GM13977 (cell line): ENCODE measurements at places on chromosomes 2 and 18.

GRCh38 chr2:241968417-241968816 is 98.9 kb downstream of the RTP5 start:
- DNase-seq: no peak

DNA sequence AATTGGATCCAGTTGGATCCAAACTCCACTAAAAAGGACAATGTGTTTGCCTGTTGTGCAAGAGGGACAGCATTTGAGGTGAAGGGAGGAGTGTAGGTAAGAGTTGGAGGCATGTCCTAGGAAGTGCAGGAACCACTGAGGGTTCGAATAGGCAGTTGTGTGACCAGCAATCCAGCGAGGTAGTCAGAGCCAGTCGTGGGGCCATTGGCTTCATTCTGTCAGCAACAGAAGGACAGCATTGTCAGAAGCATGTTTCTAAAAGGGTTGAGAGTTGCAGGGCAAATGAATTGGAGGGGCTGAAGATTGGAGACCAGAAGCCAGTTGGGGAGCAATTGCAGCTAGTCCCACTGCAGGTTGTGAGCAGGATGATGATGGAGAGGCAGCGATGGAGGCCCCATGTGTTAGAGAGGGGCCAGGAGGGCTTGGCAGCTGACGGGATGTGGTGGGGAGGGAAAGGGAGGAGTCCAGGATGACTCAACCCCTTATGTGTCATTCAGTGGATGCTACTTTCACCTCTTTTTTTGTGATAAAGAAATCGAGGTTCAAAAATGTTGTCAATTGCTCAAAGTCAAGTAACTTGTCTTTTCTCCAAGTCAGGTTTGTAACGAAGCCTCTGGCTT is 96.7 kb upstream of the SIX3 start:
- no peak for DNase-seq

- DNase-seq: peak; percentile 27
These were observed 871 bp upstream of the ALS2 start for GRCh38 chr2:201781557-201782051.

DNA sequence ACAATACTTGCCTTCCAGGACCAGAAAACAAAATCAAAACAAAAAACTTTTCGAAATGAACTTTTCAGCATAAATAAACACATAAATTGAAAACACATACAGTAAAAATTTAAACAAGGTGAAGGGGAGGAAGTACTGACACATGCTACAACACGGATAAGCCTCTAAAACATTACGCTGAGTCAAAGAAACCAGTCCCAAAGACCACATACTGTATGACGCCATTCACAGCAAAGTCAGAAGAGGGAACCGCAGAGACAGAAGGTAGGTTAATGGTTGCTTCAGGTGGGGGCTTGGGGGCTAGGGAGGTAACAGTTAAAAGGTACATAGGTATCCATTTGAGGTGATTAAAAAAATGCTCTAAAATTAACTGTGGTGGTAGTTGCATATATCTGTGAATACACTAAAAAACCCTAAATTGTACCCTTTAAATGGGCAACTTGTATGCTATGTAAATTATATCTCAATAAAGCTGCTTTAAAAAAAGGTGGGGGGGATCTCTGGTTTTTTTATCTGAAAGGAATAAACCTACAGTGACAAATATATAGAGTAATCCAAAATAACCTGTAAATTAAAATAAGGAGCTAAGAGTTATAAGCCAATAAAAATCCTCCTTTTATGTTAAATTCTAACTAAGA is 7.1 kb downstream of the COX7A2L start:
- no peak for DNase-seq

- DNase-seq: no peak
These were observed 20.5 kb downstream of the PCARE start for GRCh38 chr2:29053670-29054400.

- no peak for DNase-seq
These were observed 9.3 kb upstream of the SCYGR5 start for GRCh38 chr2:227657199-227657845.

DNA sequence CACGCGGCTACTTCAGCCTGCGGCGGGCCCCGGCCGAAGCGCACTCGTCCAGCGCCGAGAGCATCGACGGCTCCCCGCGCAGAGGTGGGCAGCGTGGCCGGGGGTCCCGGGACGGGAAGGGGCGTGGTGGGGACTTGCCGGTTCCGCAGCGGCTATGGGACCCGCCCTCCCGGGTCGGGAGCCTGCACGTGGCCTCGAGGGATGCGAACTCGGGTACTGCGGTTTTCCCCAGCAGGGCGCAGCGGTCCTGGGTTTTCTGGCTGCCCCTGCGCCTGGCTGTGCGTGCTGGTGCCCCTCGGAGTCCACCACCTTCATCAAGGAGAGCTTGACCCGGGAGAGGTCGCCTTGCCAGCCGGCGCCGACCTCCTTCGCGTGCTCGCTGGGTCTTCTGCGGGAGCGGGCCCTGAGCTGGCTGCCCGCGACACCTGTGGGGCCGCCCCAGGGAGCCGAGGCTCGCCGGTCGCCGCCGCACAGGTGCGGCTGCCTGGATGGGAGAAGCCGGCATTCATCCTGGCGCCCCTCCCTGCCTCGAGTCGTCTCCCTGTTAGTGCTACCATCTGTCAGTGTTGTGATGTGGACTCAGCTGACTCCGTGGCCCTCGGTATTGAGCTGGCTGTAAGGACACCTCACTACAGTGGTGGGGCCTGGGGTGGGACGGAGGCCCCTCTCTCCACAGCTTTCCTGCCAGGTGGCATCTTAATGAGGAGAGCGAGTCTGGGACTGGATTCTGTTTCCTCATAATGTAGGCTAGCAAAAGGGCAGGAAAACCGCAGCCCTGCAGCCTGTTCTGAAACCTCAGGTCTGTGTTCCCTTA is 177.3 kb downstream of the AGAP1 start:
- no peak for DNase-seq

- no peak for DNase-seq
These were observed 46.5 kb downstream of the ZAP70 start for GRCh38 chr2:97759727-97760407.

DNA sequence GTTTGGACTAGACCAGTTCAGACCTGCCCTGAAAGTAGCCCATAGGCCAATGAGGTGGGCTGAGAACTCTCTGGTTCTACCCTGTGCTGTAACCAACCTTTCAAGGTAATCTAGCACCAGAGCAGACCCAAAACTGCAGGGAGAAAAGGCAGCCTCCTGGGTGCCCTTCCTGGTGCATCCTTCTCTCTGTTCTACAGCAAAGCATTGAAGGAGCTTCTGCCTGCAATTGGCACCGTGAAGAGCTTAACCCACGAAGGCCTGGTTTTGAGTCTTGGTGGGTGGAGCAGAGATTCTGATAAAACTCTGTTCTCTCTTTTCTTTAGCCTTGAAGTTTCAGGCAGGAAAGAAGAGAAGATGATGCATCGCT is 55.5 kb downstream of the LIPG start:
- no peak for DNase-seq

- no peak for DNase-seq
These were observed 276.2 kb downstream of the ZNF521 start for GRCh38 chr18:25075783-25076182.

- no peak for DNase-seq
These were observed 94.8 kb downstream of the INHBB start for GRCh38 chr2:120440521-120441350.
